ENCODE measurements at places on chromosomes 1 and 21.

DNA sequence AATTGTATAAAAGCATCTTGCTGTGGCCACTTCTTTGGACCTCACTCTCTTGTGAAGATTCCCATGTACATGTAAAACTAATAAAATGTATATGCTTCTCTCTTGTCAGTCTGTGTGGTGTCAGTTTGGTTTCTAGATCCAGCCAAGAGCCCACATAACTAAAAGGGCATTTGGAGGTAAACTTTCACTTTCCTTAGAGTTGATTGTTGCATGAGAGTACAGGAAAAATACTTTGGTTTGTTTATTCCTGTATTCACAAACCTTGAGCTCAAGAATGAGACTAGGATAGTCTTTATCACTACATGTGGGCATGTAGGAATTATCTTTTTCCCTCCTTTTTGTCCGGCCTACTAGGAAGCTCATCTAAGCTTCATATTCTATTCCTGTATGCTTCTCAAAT is 50.9 kb downstream of the KCTD3 start:
- DNase-seq, result no peak

- no peak for DNase-seq
Measured at GRCh38 chr1:116793357-116793935, 39.2 kb downstream of the CD2 start.

DNA sequence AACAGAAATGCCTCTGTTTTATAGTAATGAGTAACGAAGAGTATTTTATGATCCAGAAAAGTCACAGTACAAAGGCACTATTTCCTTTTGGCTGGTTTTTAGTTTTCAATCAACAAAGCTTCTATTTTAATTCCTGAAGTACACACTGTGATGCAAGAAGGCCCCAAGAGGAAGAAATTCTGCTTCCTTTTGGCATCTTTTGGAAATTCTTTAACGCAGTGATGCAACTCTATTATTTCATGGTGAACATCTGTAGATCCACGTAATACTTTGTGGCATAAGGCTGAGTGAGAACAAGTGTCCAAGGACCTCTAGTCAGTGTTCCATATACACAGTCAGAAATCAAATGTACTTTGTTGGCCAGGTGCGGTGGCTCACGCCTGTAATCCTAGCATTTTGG is 137.5 kb downstream of the TGFB2 start:
- no peak for DNase-seq

- no peak for DNase-seq
Measured at GRCh38 chr1:193264313-193265065, 78.1 kb upstream of the B3GALT2 start.

- DNase-seq, result no peak
Measured at GRCh38 chr1:26543462-26543861, 13.9 kb downstream of the RPS6KA1 start.

- DNase-seq, result no peak
Measured at GRCh38 chr1:97159342-97159741, 437.8 kb downstream of the PTBP2 start.

GRCh38 chr1:24410750-24411149 is 2.8 kb downstream of the STPG1 start:
- no peak for DNase-seq

DNA sequence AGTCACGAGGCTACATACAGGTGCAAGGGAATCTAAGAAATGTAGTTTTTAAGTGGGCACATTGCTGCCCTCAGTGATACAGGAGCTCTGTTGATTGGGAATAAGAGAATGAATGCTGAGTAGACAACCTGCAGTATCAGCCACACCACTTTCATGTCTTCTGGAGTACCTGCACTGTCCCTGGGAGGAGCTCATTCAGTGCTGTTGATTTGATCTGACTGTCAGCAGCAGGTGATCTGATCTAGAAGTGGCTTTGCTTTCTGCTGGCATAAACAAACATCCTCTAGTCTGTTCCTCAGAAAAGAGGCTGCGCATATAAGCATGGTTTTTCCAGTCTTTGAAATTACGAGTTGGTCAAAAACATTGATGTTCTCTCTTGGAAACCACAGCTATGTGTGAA is 35.5 kb upstream of the LRRC52 start:
- no peak for DNase-seq

DNA sequence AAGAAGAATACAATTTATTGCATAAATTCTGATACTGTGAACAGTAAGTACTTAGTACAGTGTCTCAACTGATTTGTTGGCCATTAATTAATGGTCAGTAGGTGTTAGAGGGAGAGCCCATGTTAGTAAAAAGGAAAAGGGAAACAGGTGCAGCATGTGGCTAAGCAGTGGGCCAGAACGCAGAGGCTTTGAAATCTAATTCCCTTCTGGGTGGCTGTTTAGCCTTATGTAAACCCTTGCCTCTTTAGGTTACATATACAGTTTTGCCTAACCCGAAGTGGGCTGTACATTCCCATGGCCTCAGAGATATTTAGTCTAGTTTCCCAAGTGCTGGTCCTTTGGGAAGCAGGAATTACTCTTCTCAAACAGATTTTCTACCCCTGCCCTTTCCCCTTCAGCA is 43.5 kb upstream of the BCL9 start:
- DNase-seq, result no peak

DNA sequence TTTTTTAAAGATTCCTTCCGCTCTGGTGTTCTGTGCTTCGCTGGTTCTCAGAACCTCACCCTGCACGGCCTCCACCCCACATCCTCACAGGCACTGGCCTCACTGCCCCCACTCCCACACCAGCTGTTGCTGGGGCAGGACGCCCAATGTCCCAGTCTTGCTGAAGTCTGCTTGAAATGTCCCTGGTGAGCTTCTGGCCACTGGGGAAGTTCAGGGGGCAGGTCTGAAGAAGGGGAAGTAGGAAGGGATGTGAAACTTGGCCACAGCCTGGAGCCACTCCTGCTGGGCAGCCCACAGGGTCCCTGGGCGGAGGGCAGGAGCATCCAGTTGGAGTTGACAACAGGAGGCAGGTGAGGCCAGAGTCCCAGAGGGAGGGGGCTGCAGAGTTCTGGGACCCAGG is at the start of gene C1QA:
C1QA (plus strand) TSS at position 276 of the 400 bp plus-strand sequence. CDS start 989 bp downstream, outside the sequence.
- DNase-seq, result no peak

DNA sequence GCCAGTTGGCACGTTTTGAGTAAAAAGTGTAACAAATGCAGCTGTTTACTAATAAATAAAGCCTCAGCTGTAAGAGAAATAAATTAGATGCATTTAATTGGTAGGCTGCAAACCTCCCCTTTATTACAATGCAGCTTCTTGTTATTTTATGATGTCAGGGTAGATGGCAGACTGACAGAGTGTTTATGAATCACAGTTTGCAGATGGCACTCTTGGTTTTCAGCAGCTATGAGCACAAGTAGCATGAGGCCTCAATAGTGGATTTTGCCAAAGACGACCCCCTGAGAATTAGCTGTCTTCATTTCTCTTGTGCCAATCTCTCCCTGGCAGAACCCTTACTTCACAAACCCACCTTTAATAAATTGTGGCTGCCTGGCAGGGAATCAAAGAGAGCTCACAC is 161.2 kb upstream of the C1orf87 start:
- DNase-seq, result no peak

DNA sequence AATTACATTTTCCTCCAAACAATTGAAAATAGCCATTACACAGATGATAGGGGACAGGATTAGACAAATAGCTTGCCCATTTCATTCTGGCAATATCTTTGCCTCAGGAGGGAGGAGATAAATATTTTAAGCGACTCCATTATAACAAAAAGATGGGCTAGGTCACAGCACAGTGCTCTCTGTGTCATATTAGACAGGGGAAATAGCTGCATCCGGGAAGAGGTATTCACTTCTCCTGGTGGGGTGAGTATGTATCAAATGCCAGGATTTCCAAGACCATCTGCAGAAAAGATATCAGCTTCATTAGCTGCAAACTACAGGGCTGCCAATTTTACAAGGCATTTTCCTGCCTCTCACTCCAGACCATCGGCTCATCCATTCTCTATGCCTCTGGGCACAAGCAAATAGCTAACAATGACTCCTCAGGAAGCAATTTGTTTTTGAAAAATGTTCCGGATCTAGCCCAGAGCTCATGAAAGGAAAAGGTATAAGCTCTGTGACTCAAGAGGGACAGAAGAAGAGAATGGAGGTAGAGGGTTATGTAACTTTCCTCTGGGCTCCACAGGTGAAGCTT is 41.9 kb upstream of the ANGPTL7 start:
- no peak for DNase-seq

DNA sequence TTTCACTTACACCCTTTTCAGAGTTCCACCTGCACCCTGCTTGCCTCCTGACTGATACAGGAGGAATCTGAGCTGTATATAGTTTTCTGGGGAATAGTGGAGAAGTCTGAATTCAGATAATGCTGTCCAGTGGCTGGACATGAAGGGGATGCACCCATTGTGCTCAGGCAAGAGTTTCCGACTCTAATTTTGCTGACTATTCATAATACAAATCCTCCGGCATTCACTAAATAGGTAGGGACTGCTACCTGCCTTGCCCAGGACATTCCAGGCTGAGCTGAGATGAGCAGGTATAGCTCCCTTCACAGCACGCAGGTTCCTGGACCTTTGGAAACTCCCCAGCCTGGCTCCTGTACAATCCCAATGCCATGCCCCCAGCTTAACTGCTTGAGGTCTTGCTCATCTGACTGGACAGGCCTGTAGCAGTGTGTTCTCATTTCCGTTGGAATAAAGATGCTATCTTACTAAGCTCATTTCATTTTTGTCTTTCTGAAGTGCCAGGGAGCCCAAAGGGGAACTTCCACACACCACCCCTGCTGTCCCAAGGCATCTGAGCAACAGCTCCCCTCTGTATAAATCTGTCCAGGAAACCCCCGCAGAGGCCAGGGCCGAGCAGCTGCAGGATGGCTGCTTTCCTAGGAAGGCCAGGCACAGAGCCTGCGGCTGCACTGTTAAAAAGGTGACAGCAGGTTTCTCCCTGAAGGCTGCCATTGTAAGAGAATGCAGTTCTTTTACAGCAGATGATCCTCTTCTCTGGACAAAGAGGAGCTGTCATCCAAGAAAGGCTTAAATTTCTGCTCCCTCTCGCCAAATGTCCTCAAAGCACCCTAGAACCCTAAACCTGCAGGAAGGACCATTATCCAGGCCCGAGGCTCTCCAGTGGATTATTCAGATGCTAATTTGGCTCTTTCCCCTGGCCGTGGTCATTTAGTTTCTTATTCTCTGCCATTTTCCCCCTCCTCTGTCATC is 21.7 kb upstream of the VASH2 start:
- no peak for DNase-seq

- no peak for DNase-seq
Measured at GRCh38 chr1:161827786-161828185, 61.7 kb downstream of the ATF6 start.

DNA sequence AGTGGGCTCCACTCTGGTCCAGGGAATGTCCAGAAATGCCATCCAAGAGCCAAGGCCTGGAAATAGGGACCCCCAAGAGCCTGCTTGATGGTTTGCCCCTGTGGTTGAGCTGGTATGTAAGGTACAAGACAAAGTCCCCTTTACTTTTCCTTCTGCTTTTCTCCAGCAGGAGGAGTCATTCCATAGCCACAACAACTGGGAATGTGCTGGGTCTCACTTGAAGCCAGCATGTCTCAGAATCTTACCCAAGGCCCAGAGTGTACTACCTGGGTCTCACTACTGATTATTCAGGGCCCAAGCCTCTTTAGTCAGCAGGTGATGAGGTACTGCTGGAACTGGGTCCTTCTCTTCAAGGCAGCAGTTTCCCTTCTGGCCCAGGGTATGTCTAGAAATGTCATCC is 62.1 kb upstream of the CD55 start:
- no peak for DNase-seq

GRCh38 chr1:209545423-209545822 is 38.1 kb upstream of the CAMK1G start:
- DNase-seq, result no peak

GRCh38 chr21:46058431-46059145 is 39.3 kb upstream of the COL6A2 start:
- DNase-seq, result no peak

DNA sequence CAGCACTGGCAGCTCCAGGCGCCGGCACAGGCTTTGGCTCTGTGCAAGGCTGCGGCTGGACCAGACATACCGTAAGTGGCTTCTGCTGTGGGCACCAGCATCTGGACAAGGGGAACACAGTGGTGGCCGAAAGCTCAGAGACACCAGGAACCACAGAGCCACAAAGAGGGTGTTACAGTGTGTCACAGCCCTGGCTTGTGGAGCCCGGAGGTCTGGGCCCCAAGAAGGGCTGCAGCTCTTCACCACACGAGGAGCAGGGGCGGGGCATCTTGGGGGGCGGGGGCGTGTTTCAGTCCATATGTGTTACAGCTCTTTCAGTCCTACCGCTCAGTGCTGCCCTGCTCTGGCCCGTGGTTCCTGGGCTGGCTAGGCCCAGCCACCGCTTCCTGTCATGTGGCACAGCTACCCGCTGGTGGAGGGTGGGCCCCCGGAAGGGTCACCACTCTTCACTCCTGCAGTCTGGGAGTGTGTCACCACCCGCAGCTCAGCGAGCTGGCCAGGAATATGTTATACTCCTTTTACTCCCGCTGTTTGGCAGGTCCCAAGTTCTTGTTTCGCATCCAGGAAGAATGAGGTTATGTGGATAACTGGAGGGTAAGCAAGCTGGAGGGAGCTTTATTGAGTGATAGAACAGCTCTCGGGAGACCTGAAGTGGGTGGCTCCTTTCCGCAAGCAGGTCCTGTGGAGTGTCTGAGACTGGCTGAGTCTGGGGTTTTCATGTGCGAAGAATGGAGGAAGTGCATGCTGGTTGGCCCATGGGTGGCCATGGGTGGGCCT is 3.3 kb upstream of the LSM10 start:
- DNase-seq, result peak; percentile 66

GRCh38 chr1:247496581-247497285 is 38.8 kb upstream of the OR2B11 start:
- no peak for DNase-seq

DNA sequence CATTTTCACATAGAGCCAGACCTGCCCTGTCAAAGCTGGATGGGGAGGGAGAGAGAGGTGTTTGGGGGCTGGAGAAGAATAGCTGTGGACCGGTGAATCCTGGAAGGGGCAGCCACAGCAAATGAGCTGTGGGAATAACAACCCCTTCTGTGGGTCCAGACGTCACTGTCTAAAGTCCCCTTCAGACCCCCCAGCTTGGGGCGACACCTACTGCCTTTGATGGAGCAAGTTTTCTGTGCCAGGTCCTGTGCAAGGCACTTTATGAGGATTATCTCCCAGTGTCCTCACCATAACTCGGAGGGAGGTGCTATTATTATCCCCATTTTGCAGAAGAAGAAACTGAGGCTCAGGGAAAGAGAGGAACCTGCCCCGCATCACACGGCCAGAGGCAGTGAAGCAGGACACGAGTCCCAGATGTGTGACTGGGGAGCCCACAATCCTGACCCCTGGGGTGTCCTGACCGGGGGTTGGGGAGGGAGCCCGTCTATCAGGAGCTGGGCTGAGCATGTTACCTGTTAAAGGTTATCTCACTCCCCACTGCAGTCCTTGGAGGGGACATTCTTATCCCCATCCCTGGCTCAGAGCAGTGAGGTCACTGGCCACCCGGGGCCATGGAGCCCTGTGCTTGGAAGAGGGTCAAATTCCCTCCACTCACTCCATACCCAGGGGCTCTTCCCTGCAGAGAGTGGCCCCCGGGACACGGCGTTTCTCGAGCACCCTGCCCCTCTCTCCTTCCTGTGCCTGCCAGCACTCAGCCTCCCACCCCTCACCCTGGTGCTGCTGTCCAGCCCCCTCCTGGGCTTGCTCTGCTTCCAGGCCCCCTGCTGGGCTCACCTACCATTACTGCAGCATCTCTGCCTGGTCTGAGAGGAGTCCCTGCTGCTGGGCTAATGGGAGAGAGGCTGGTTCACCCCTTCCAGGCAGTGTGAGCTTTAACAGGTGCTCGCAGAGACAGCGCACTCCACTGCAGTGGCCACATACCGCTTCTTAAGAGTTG is 132.9 kb downstream of the PTPRU start:
- no peak for DNase-seq

Measured in stimulated activated CD4-positive, alpha-beta T cell treated with anti-CD3 and anti-CD28 coated beads, Interleukin-2, amount 100 ng/mL, for 24 hours (primary cell).